ENCODE measurements at places on chromosomes 11 and 22.

DNA sequence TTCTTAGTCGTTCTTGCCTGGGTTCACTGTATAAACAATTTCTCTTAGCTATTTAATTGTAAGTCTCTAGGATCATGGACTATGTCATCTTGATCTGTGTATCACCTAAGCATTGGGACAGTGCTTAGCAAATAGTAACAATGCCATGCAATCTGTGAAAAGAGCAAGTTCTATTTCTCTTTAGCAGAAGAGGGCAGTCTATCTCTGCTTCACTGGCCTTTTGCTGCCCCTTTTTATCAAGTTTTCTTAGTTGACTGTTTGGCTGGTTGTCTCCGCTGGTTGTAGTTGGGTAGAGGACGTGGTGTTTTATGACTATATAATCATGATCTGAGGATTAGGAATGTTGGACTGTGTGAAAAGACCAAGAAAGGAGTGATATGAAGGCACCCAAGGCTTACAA is 315.0 kb downstream of the JRKL start:
- DNase-seq = peak; percentile 6

DNA sequence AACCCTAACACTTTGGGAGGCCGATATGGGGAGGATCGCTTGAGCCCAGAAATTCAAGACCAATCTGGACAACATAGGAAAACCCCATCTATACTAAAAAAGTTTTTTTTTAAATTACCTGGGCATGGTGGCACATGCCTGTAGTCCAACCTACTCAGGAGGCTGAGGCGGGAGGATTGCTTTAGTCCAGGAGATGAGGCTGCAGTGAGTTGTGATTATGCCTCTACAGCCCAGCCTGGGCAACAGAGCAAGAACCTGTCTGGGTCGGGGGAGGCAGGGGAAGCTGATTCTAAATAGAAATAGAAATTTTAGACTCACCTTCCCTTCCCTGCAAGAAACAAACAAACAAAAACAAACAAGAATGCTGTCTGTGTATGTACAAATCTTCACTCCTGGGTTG is 52.9 kb upstream of the PRODH start:
- DNase-seq = no peak

GRCh38 chr11:7527029-7527428 is 13.2 kb downstream of the PPFIBP2 start:
- no peak for DNase-seq

- DNase-seq = peak; percentile 90
These were observed 15.2 kb upstream of the EIF3D start for GRCh38 chr22:36544107-36544620.

GRCh38 chr22:35046744-35047462 is 19.1 kb upstream of the ISX start:
- DNase-seq = no peak

GRCh38 chr11:48007677-48008076 is 27.3 kb downstream of the PTPRJ start:
- no peak for DNase-seq

- DNase-seq = peak; percentile 68
These were observed 219.6 kb downstream of the C11orf87 start for GRCh38 chr11:109641549-109641948.

DNA sequence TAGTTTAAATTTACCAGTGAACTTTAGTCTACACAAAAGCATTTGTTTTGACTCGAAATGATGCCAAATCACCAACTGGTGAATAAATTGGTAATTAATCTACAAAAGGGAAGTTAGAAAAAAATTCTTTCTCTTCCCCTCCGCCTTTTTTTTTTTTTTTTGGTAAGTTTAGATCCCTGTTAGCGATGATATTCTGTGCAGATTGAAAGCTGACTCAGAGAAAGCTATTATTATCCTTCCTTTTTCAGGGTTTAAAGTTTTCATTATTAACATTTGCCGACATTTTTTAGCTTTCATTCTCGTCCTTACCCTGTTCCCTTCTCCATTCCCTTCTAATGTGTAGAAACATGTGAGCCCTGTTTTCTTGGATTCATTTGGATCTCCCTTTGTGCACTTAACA is 16.8 kb upstream of the NUP160 start:
- DNase-seq = peak; percentile 51

DNA sequence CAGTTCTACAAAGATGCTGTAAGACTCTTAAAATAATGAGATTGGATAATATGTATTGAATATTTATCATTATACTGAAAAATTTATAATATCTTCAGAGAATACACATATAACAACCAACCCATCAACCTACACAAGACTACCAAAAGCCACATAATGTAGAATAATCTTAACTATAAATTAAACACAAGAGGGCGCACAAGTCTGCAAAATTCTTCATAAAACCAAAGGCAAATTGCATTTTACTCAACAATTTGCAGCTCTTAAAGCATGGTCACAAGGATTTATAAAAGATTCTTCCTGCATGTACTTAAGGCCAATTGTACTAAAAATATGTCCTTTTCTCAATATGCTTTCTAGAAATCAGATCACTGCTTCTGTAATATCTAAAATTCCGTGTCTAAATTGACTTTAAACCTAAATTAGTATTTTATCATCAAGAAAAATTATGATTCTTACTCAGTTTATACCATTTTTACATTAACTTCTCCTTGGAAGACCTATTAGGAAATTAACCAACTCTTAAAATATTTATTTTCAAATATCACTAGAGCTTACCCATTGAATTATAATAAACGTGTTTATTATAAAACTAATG is 79.0 kb downstream of the TTC28 start:
- peak; percentile 48 for DNase-seq

GRCh38 chr11:121132211-121132976 is 31.4 kb downstream of the TECTA start:
- DNase-seq = peak; percentile 6

DNA sequence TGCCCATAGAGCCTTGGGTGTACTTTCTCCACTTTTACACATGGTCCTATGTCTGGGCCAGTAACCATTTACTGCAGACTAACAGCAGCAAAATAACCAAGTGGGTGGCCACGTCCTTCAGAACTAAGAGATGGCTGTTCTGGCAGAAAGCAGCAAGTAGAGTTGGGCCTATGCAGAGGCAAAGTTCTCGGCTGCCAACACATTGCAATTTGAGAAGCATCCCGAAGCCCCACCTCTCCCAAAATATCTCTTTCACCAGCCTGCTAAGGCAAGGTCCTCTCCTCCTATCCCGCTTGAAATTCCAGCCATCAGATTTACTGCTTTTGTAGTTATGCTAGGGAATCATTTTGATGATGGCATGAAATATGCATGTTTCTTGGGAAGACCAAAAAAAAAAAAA is 118.5 kb upstream of the APOA1 start:
- no peak for DNase-seq

DNA sequence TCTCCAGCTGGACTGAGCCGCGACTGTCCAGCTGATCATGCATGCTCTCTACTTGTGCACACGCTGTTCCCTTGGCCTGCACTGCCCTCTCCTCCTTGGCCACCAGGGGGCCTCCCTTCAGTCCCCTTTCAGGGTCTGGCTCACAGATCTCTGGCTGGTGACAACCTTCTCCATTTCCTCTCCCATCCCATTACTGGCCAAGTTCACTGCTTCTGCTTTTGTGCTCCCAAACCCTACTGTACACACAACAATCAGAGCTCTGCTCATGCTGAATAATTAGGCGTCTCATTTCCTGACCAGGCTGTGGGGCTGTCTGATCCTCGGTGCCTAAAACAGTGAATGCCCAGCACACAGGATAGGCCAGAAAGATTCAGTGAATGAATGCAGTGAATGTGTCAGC is 224.0 kb upstream of the NARS2 start:
- no peak for DNase-seq

DNA sequence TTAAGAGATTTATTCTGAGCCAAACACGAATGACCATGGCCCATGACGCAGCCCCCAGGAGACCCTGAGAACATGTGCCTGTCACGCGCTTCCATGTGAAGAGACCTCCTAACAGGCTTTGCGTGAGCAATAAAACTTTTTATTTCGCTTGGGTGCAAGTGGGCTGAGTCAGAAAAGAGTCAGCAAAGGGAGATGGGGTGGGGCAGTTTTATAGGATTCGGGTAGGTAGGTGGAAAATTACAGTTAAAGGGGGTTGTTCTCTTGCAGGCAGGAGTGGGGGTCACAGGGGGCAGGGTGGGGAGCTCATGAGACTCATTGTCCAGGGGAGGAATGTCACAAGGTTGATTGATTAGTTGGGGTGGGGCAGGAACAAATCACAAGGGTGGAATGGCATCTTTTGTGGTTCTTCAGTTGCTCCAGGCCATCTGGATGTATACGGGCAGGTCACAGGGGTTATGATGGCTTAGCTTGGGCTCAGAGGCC is 77.2 kb upstream of the FTH1 start:
- no peak for DNase-seq

- DNase-seq = no peak
These were observed 76.0 kb downstream of the LARGE1 start for GRCh38 chr22:33844273-33844672.

GRCh38 chr11:71330349-71330748 is 78.0 kb upstream of the SHANK2 start:
- no peak for DNase-seq

DNA sequence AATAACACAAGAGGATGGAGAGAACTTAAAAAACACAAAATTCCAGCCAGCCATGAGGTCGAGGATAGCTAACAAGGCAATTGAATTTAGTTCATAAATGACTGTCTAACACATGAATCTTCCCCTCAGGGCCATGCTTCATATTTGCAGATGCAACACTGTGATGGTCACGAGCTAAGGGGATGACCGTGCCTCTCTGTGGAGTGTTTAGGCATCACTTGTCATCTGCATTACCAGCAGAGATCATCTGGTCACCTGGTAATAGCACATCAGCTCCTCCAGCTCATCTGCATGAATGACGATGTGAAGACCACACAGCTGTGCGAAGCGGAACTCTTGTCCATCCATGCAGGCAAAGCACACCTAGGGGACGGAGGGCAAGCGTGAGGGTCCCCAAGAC is 20.9 kb upstream of the SLC25A1 start:
- DNase-seq = no peak

GRCh38 chr11:78763664-78764063 is 189.0 kb upstream of the NARS2 start:
- DNase-seq = no peak

GRCh38 chr22:37162221-37163095 is 12.7 kb upstream of the IL2RB start:
- no peak for DNase-seq

DNA sequence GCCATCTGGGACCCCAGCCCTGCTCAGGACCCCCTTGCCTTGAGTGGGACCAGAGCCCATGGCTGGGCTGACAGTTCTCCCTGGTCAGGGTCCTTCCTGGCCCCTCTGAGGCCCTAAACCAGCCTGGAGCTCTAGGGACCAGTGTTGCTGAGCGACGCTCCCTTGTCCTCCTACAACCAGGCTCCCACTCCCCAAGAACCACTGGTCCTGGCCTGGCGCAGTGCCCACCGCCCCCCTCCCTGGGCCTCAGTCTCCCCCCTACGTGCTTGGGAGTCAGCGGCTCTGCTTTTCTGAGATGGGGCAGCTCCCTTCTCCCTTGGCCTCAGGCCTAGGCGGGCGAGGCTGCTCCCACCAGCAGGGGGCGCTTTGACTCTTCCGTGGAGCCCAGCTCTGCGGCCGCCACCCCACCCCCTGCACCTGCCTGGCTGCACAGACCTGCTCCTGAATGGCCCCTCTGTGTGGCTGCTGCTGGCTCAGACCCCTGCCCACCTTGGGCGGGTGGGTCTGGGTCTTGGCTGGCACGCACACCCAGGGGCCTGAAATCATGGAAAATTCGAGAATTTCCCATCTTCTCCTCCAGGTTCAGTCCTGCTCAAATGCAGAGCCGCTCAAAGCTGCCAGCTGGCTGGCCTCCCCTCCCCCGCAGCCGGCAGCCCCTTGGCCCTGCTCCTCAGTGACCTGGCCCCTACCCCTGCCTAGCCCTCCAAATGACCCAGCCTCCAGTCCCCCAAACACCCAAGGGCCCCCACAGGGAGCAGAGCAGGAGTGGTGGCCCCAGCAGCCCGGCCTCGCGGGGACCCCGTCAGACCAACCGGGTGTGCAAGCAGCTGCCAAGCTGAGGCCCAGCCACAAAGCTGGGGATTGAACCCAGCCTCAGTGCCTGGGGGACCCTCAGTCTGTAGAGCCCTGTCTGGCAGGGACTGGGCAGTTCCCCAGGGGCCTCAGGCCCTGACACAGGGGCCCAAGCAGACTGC is 9.1 kb downstream of the PRR33 start:
- DNase-seq = peak; percentile 47

DNA sequence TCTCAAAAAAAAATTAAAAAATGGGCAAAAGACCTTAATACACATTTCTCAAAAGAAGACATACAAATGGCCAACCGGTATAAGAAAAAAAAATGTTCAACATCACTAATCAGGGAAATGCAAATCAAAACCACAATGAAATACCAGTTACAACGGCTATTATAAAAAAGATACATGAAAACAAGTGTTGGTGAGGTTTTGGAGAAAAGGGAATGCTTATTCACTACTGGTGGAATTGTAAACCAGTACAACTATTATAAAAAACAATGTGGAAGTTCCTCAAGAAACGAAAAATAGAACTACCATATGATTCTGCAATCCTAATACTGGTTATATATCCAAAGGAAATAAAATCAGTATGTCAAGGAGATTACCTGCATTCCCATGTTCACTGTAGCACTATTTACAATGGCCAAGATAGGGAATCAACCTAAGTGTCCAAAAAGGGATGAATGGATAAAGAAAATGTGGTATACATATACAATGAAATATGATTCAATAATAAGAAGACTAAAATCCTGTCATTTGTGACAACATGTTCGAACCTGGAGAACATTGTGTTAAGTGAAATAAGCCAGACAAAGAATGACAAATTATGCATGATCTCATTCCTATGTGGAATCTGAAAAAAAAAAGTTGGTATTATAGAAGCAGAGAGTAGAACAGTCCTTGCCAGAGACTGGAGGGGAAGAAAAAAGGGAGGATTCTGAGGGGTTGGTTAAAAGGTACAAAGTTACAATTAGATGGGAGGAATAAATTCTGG is 256.9 kb upstream of the PITPNB start:
- no peak for DNase-seq

DNA sequence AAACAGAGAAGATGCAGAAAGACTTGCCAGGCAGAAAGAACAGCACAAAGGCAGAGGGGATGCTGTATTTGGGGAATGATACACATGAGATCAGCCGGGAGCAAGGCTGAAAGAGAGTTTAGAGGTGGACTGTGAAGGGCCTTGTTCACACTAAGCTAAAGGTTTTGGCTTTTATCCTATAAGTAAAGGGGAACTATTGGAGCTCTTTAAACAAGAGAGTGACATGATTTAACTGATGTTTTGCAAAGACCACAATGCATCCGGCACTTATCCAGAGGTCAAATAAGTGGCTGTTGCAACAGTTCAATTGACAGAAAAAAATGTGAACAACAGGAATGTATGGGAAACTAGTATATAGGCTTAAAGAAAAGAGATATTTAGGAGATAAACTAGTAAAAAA is 64.7 kb upstream of the RRAS2 start:
- DNase-seq = peak; percentile 54

- no peak for DNase-seq
These were observed 91.7 kb downstream of the PDE2A start for GRCh38 chr11:72582206-72583176.

All from LHCN-M2 (cell line).